ENCODE measurements at places on chromosomes 16 and 17.

DNA sequence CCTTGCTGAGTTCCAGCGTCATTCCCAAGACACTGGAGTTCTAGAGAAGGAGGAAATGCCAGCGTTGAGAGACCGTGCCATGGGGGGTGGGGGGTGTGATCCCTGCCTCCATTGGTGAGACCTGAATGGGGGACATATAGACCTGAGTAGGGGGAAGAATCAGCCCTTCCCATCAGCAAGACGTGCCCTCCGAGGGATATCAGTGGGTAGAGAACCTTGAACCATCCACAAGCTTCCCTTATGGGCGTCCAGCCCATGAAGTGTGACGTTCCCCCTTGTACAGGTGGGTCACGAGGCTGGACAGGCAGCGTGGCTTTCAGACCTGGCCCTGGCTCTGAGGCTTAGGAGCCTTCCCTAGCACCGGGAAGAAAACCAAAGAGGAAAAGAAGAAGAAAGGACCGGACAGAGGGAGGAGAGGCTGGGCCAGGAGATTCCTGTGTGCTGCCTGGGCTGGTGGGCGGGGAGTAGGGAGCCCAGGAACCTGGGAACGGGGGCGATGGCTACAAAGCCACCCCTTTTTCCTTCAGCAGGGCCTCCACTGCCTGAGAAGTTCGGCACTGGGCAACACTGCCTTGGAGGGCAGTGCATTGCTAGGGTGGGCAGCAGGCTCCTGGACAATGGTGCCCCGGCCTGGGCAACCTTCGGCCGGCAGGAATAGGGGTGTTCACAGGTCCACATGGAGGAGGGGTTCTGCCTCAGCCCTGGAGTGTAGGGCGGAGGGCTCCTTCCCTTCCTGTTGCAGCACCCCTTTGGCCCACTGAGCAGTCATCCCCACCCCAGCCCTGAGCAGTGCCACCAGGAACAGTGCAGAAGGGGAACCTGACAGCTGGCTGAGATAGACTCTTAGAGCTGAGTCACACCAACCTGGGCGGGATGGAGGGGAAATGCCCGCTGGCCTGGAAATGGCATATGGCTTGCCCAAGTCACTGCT is 7.2 kb downstream of the RAB11FIP4 start:
- no peak for DNase-seq

DNA sequence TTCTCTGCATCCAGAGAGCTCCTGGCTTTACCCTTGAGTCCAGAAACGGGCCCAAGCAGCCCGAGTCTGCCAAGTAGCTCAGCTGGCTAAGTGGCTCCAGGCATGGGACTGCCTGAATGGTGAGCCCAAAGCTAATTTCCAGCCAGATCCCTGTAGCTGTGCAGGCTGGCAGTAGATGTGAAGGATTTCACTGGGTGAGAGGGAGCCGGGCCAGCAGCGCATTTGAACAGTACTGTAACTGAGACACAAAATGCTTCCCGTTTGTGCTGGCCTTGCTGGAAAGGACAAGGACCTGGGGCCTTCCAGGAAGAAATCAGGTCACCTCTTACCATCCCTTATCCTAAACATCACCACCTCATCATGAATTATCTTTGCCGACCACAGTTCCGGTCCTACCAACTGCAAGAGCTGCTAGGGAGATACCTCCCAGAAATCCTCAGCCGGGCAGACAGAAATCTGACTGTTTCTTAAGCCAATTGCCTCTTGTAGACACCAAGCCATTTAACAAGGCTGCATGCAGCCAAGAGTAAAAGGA is 3.7 kb downstream of the TIMP2 start:
- no peak for DNase-seq

DNA sequence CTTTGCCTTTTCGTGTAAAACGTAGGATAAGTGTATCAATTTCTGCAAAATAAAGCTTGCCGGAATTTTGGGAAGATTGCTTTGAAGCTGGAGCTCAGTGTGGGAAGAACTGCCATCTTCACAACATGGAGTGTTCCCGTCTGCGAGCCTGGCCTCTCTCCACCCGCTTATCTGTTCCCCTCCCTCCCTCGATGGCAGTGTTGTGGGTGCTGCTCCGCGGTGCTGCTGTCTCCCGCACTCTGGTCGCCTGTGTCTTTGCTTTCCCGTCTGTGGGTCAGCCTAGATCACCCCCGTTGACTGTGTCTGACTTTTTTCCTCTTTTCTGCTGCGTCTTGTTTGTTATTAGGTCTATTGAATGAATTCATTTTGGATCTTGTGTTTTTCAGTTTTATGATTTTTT is 17.0 kb downstream of the ACSF3 start:
- DNase-seq, result no peak

- DNase-seq, result no peak
Observed at GRCh38 chr16:27226976-27227705, 23.8 kb downstream of the KDM8 start.

DNA sequence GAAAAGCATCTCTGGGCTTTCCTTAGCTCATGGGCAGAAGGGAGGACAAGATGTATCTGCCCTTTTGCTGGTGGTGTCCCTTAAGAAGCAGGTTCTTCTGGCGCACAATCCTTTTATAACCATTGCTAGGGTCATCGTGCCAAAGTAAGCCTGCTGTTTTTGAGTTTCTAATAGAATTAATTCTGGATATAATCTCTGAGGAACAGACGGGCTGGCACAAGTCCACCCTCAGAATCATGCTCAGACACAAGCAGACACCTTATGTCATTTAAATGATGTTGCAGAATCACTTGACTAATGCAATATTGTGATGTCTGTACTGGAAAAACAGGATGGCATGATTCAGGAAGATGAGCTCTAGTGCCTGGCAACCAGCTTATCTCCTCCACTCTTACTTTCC is 18.8 kb upstream of the MMD start:
- DNase-seq, result no peak

- DNase-seq, result no peak
Observed at GRCh38 chr16:24523569-24523968, 15.8 kb upstream of the RBBP6 start.

DNA sequence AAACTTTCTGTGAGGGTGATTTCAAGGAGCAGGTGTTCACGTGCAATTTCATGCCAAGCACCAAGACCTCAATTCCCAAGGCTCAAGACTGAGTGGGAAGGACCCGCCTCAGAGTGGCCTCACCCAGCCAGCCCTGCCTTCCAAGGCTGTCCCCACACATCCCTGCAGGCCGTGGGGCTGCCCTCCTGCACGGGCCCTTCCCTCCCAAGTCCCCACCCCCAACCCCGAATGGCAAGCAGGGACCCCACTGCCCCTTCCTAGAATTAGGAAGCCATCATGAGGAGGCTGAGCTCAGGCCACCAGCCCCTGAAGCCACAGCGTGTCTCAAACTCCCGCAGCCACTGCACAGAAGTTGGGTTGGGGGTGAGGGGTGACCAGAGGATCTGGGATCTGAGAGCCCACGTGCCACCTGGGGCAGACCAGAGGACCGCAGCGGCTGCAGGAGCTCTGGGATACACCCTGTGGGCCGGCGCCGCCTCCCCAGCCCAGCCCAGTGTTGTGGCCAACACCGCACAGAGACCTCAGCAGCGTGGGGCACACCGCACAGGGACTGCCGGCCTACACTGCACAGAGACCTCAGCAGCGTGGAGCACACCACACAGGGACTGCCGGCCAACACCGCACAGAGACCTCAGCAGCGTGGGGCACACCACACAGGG is 20.7 kb downstream of the GNPTG start:
- no peak for DNase-seq

- no peak for DNase-seq
Observed at GRCh38 chr17:29216856-29217255, 29.8 kb upstream of the CRYBA1 start.

DNA sequence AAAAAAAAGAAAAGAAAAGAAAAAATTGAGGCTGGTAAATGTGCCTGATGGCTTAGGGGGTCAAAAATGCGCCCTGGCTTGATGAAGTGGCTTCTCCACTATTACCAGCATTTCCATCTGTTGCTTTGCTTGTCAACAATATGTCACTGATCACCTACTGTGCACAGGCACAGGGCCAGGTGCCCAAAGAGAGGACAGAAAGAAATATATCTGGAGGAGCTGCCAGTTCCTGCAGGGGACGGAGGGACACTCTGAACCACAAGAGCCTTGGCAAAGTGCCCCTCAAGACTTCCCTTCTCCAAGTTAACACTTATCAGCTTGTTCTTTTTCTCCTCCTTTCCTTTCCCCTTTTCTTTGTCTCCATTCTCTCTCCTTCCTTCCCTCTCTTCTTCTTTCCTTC is 34.7 kb downstream of the GINS3 start:
- no peak for DNase-seq

DNA sequence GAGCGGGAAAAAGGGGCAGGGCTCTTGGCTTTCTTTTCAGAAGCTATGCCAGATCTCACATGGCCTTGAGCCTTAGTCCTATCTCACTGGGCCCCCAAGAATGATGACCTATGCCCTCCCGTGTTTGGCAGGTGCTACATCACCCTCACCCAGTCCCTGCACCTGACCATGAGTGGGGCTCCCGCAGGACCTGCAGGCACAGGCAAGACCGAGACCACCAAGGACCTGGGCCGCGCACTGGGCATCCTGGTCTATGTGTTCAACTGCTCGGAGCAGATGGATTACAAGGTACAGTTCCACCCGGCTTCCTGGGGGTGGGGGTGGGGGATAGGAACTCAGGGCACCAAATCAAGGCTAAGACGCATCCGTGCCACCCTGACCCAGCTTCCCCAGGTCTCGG is 120.9 kb downstream of the DNAH9 start:
- no peak for DNase-seq

- DNase-seq, result no peak
Observed at GRCh38 chr17:56779322-56779721, 54.4 kb downstream of the C17orf67 start.

- DNase-seq, result peak; percentile 41
Observed at GRCh38 chr17:75843577-75844529, at the start of gene UNC13D. TSS of gene UNC13D (minus strand) at chr17:75844404. CDS start at chr17:75844337, 67 bp downstream.

DNA sequence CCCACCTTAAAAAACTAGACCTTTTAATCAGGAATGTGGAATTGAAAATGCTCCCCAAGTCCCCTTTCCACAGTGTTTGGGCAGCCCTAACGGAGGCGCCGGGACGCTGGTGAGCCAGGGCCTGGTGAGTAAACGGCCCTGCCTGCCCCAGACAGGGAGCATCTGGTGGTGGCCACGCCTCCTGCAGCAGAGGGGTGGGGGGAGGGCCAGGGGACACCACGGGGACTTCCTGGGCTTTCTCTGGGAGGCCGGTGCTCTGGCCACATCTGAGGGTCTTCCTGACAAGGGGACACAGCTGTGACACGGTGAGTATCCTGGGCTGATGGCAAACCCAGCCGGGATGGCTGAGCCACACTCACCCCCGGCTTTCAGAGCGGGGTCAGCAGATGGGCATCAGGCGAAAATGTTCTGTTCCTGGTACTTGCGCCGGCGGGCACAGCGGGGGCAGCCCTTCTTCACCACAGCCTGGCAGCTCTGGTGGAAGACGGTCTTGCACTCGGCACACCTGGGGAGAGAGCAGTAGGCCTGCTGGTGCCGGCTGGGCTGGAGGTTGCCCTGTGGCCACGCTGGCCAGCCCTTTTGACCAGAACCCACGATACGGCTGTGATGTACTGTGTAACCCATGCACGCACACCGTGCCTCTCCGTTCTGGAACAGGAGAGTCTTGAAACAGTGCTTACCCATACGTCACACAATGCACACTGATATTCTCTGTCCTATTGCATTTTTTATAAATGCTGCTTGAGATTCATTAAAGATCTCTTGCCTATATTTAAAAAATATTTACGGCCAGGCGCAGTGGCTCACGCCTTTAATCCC is 5.0 kb upstream of the ARHGAP27 start:
- DNase-seq, result no peak

DNA sequence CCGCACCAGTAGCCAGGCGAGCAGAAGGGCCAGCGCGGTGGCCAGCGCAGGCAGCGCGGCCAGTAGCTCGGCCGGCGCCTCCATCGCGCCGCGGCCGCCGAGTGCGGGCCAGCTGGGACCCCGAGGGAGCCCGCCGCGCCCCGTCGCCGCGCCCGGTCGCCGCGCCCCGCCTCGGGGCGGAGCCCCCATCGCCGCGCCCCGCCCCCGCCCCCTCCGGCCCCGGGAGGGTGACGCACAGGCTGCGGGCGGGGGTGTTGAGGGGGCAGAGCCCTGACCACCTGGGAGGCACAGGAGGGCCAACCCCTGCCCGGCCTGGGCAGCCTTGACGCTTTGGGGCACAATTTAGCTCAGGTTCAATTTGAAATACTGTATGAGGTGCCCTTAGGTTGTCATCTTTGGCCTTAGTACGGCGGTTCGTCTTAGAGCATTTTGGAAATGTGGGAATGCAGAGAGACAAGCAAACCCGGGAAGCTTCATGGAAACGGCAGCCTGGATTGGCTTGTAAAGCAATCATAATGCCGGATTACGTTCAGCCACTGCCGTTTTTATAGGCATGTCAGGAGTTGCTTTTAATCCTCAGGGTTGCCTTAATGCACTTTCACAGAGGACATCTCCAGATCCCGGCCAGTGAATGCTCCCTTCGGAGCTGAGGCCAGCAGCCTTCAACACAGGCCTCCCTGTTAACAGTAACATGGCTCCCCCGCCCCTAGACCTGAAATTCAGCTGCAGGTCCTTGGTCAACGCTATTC is at the start of gene MXRA7:
Gene MXRA7 (minus strand): TSS at position 103 of the 749 bp plus-strand sequence. CDS start 19 bp downstream, at position 84.
- DNase-seq, result peak; percentile 43

GRCh38 chr16:85833219-85833920 is 33.9 kb downstream of the COX4I1 start:
- no peak for DNase-seq

- DNase-seq, result no peak
Observed at GRCh38 chr17:40452216-40452787, 9.1 kb downstream of the IGFBP4 start.

Measured in stimulated activated CD4-positive, alpha-beta T cell treated with anti-CD3 and anti-CD28 coated beads, Interleukin-1b, Interleukin-23, amount 100 ng/mL, for 4 hours (primary cell).